DMS79 (cell line): ENCODE measurements at places on chromosomes 5 and 9.

- peak; percentile 73 for DNase-seq
These were observed 364.5 kb downstream of the MAN2A1 start for GRCh38 chr5:110054240-110054639.

- DNase-seq, result peak; percentile 85
These were observed 64.7 kb downstream of the CRB2 start for GRCh38 chr9:123420592-123421111.

DNA sequence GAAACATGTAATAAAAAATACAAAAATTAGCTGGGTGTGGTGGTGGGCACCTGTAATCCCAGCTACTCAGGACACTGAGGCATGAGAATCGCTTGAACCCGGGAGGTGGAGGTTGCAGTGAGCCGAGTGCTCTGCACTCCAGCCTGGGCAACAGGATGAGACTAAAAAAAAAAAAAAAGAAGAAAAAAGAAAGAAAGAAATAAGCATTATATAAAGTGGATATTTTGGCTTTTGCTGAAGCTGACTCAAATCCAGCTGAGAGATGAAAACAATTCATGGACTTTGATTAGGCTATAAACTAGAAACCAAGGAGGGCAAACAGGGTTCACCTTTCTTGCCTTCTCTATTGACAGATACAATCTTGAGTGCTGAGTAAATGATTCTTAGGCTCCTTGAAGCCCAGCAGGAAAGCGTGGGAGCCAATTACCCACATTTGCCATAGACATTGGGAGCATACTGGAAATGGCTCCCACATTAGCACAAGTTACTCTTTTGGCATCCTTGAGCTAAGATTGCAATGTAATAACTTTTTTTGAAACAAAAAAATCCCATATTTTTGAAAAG lies 2.4 kb upstream of the BTF3 start:
- no peak for DNase-seq

GRCh38 chr5:1026700-1027621 lies 18.4 kb downstream of the NKD2 start:
- DNase-seq, result no peak

GRCh38 chr9:70257991-70258691 lies 637 bp upstream of the SMC5 start:
- DNase-seq, result peak; percentile 66

DNA sequence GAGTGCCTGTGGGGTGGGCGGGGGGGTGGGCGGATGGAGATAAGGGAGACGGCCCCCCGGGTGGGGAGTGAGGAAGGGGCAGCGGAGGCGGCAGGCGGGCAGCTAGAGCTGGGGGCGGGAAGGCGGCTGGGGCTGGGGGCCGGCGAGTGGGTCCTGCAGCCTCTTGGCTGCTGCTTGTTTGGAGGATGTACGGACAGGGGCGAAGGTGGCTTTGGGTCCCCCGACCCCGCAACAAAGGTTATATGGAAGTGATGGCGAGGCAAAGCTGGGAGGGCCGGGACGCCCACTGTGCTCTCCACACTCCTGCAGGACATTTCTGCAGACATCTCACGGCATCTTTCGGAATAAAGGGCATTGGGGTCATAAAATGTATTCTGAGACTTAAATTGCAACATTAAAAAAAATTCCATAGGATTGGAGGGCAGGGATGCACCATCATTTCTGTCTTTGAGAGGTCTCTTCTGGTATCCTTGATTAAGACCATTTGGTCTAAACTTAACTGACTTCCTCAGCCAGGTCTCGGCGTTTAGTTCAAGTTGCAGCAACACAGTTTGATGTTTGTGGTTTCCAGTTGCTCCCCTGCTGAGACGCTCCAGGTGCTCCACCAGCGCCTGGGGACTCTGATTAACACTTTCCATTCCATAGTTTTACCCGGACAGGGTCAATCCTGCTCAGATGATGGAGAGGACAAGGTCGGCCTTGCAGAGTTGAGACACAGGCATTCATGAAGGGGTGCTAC lies 101.6 kb upstream of the SSBP2 start:
- peak; percentile 3 for DNase-seq

GRCh38 chr5:146653560-146653959 lies 137.6 kb upstream of the GPR151 start:
- DNase-seq, result no peak

DNA sequence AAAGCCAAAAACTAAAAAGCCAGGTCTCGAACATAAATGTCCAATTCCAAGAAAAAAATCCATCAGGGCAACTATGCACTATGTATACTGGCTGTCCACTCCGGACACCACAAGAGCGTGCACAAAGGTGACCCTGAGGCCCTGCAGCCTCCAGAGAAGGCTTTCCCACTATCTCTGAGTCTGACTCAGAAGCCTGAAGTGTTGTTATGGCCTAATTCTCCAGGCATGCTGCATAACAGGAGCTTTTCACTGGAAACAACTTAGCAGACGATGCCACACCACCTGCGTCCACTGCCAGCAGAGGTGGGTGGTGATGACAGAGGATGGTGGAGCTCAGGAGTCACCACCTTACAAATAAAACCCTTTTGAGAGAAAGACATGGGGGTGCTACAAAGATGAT lies 63.7 kb downstream of the HABP4 start:
- DNase-seq, result no peak

DNA sequence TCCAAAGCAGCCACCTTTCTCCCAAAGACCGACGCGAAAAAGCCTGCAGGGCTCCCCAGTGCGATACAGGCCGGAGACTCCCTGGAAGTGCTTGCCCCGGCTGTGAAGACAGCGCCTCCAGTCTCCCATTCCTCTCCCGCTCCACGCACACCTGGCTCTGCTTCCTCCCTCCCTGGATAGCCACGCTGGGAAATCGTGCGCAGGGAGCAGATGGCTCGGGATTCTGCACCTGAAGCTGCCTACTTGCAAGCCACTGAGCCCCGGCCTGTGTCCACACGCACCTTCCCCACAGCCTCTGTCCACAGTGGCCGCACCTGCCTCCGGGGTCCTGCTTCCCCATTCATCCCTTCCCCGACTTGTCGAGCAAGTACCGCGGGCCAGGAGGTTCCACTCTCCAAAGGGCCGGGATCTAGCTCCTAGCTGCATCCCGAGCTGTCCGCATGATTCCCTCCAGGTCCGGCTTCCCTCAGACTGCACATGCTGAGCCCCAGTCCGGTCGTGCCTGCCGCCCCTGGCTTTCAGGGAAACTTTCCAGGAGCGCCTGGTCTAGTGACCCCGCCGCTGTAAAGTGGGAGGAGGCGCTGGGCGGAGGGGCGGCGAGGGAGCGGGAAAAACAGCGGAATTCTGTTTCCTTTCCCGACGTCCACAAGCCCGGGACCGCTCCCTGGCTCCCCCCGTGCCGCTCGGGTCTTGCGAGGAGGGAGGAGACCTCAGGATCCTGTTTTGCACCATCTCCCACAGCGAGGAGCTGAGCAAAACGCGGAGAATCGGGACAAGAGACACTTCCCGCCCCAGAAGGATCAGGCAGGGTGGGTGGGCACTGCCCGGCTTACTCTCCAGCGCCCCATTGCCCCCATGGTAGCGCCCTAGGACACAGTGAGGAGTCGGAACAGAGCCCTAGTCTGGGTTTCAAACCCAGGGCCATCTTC lies 2.0 kb downstream of the SEMA6A start:
- DNase-seq, result no peak

DNA sequence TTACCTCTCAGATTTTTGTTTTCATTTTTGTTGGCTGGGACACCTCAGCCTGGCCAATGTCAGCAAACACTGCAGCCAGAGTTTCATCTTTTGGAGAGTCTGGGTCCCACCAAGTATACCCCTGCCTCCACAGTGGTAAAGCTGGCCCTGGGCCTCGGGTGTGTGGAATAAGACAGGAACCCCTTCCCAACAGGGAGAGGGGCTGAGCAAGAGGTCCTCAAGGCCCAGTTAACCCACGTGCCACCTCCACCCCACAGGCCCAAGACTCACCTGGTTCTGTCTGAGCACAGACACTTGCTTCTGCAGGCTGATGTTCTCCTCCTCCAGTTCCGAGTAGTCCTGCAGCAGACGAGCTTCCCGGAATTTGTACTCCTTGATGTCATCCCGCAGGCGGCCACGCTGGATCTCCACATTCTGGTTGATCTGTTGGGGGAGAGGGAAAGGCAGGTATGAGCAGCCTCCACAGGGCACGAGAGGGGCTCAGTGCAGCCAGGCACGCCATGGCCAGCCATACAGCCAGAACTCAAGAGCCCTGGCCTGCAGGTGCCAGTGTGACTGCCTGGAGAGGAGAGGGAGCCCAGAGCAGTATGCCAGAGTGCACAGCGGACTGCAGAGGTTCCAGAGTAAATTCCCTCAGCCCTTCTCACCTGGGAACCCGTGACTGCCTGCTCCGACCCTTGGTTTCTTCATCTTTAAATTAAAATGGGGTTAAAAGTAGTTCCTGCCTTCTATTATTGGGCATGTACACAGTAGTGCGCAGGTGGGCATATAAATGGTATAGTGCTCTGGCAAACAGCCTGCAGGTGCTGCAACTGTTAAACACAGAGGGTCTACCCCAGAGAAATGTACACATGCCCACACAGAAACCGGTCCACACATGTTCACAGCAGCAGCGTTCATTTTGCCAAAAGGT lies 42.0 kb downstream of the BICD2 start:
- peak; percentile 37 for DNase-seq

- DNase-seq, result peak; percentile 53
These were observed 2.0 kb upstream of the PFN3 start for GRCh38 chr5:177402271-177403043.

- DNase-seq, result peak; percentile 1
These were observed 84.3 kb downstream of the DNAH5 start for GRCh38 chr5:13860146-13860545.

DNA sequence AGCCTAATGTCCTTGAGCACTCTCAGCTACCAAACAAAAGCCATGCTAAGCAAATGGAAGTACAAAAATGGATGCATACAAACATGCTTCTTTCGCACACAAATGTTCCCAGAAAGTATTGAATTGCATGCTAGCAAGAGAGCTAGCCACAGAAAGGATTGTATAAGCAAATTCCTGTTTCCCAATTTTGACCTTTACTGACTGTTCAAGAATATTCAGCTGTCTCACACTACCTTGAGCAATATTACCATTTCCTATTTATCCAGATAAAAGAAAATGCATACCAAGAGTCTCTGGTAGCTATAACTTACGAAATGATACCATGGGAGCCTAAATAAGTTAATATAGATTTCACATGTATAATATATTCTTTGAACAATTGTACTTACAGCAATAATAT lies 264.6 kb downstream of the TMEM167A start:
- no peak for DNase-seq

GRCh38 chr5:113292462-113292861 lies 142.3 kb downstream of the TSSK1B start:
- no peak for DNase-seq

DNA sequence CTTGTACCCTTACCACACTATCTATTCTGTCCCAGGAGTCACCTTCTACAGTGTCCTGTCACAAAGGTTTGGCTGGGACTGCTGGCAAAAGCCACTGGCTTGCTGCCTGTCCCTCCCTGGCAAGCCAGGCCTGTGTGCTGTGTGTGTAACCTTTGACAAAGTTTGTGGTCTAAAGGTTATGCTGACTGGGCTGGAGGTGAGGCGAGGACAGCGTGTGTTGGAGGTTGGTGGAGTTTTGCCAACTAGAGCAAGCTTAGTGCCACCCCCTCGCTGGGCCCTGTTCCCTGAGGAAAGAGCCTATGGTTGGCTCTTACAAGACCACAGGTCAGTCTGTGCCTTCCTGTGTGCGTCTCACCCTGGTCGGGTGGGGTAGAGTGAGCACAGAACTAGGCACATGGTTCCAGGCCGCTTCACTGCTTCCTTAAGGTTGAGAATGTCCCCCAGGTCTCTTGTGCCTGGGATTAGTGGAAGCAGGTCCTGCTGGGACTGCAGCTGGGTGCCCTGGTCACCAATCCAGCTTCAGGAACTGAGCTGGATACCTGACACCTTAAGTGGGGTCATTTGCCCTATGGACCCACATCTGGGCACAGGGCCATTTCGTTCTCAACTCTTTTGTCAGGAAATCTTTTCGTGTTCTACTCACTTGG lies 152.2 kb downstream of the GADD45G start:
- no peak for DNase-seq

DNA sequence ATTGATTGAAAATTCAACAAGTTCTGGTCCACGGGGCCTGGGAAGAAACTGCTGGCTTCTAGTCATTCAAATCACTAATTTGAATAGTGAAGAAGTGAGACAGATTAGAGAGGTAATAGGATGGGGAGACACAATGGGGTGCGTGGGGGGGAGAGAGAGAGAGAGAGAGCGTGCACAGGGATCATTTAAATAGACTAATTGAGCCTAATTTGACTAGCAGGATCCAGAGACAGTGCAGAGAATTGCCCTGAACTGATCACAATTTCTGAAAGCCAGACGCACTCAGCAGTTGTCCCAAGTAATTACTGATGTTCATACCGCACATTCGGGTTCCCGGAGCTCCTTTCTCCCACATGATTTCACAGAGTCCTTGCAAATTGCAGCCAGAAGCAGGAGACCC lies 50.3 kb upstream of the C5orf58 start:
- DNase-seq, result no peak

DNA sequence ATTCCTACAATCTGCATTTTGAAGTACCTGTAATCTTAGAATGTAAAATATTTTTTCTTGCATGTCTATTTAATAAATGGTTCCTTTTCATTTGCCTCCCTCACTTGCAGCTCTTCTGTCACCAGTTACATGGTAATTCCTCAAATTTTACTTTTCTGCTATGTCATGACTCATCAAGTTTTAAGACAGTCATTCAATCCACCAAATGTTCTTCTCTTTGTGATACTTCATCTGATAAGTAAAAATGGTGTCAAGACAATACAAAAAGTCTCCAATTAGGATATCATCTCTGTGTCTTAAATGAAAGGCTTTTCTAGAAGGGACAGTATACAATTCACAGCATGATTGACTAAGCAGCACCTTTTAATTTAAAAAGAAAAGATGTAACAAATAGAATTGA lies 104.9 kb upstream of the FTMT start:
- DNase-seq, result no peak

- no peak for DNase-seq
These were observed 113.2 kb downstream of the CDH18 start for GRCh38 chr5:19874811-19875210.

DNA sequence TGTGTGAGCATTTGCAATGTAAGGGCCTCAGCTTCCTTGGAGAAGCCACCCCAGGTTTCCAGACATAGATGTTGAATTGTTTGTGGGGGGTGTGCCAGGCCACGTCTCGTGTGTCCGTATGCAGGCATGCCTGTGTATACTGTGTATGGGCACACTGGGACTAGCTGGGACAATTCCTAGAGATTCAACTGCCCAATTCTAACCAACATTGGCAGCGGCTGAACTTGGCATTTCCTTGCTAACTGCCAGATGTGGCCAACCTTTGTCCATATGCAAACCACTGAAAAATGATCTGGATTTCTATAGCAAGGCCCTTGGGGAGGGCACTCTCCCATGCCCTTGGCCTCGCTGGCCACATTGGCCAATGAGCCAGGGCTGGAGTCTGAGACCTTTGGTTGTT lies 50.3 kb downstream of the SAR1B start:
- no peak for DNase-seq

DNA sequence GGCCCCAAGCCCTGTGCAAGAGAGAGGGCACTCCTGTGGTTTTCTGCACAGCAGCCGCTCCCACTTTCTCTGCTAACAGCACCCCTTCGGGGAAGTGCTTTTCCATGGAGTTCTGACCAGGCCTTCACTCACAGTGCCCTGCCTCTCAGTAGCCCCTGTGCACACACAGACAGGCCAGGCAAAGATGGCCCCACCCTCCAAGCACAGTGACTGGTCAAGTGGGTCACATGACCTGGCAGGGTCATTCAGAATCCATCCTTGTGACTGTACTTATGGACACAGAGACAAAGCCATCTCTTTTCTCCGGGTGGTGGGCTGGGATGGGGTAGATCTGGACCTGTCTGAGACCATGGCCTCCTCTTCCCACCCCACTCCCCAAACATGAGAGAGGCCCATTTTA lies 82.5 kb downstream of the PSD2 start:
- no peak for DNase-seq
